Body of pancreas (tissue), 4 donors: ENCODE measurements at places on chromosomes 3 and 15.

- H3K27ac ChIP-seq = no peak overlapping the region
- DNase-seq = no peak
- no peaks in the 10 kb centered on the region for H3K4me1 ChIP-seq
- no peak overlapping the region for H3K4me3 ChIP-seq
Observed at GRCh38 chr15:62927836-62928235, 114.7 kb upstream of the TPM1 start.

DNA sequence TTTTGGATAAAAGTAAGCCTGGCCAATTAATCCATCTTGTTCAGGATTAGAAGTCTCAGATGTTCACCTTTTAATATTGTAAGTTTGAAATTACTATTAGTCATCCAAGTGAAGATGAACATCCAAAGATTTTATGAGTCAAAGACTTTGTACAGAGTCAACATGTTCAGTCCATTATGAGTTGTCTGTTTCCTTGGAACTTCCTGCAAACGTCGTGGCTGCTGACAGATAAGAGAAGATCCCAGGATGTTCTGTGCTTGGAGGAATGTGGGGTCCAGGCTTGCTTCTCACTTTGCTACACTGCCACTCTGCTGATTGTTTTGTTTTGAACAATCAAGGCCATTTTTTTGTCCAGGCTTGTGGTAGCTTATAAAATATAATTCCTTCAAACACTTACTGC lies 74.3 kb upstream of the SLCO2A1 start:
- no peaks in the 10 kb centered on the region for H3K36me3 ChIP-seq
- H3K27me3 ChIP-seq = no peaks in the 10 kb centered on the region
- no peak for DNase-seq
- peaks cover 27% of the 10 kb centered on the region for H3K4me1 ChIP-seq
- no peak overlapping the region for H3K4me3 ChIP-seq
- no peak overlapping the region for H3K27ac ChIP-seq

- no peak overlapping the region for H3K27ac ChIP-seq
- no peaks in the 10 kb centered on the region for H3K4me1 ChIP-seq
- no peak for DNase-seq
- no peaks in the 10 kb centered on the region for H3K27me3 ChIP-seq
Observed at GRCh38 chr3:110164632-110165369, 827.5 kb upstream of the DPPA4 start.

DNA sequence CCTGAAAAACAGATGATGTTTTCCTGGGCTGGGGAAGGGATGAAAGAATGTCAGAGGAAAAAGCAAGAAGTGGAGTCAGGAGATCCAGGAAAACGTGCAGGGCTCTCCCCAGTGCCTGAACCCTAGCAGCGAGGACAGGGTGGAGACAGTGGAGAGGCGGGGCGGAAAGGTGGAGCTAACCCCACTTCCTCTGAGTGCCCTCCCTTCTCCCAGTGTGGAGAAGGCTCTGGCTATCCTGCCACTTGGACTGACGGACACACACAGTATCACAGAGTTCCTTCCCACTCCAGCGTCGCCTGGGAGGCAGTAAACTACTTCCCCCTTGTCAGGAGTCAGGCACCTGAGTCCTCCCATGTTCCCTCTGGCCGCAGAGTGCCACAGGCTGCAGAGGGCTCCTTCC lies 125.3 kb upstream of the CHRNA7 start:
- no peak overlapping the region for H3K27ac ChIP-seq
- no peak overlapping the region for H3K4me3 ChIP-seq
- H3K27me3 ChIP-seq = no peaks in the 10 kb centered on the region
- no peaks in the 10 kb centered on the region for H3K36me3 ChIP-seq

- DNase-seq = no peak
- H3K4me1 ChIP-seq = no peaks in the 10 kb centered on the region
- H3K4me3 ChIP-seq = no peak overlapping the region
- H3K36me3 ChIP-seq = no peaks in the 10 kb centered on the region
- no peaks in the 10 kb centered on the region for H3K27me3 ChIP-seq
Observed at GRCh38 chr15:90799639-90800170, 68.7 kb upstream of the FURIN start.

- no peak overlapping the region for H3K4me3 ChIP-seq
- H3K36me3 ChIP-seq = no peaks in the 10 kb centered on the region
- H3K27me3 ChIP-seq = no peaks in the 10 kb centered on the region
- H3K27ac ChIP-seq = peak overlapping the region; percentile 98
Observed at GRCh38 chr3:146468234-146468633, 1.1 kb downstream of the PLSCR2 start.

GRCh38 chr15:81157939-81158223 lies 23.8 kb downstream of the CFAP161 start:
- H3K27me3 ChIP-seq = no peaks in the 10 kb centered on the region
- DNase-seq = no peak
- no peak overlapping the region for H3K27ac ChIP-seq
- H3K4me3 ChIP-seq = no peak overlapping the region
- H3K36me3 ChIP-seq = no peaks in the 10 kb centered on the region

- no peaks in the 10 kb centered on the region for H3K27me3 ChIP-seq
- no peaks in the 10 kb centered on the region for H3K4me1 ChIP-seq
- no peak overlapping the region for H3K4me3 ChIP-seq
- DNase-seq = no peak
- no peaks in the 10 kb centered on the region for H3K36me3 ChIP-seq
Observed at GRCh38 chr3:75049533-75049932, 435.1 kb upstream of the CNTN3 start.

DNA sequence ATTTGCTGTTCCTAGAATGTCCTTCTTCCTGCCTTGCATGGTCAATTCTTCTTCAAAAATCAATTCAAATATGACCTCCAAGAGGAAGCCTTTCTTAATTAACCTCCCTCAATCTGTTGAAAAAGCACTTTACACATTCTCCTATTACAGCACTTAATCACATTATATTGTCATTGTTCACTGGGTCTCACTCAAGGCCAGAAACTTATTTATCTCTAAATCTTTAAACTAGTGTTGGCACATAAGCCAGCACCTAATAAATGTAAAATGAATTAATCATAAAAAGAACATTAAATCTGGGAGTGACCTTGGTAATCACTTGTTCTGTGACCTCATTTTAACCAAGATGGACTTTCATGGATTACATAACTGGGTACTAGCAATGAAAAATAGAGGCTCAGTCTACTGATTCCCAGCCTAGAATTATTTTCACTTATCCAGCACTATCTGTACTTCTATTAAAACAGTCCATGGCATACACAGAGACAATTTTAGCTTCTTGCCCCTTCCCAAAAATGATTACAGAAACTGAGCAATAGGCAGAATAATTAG lies 22.1 kb downstream of the MSL2 start:
- peaks cover 47% of the 10 kb centered on the region for H3K4me1 ChIP-seq
- no peaks in the 10 kb centered on the region for H3K27me3 ChIP-seq
- H3K36me3 ChIP-seq = no peaks in the 10 kb centered on the region
- no peak overlapping the region for H3K4me3 ChIP-seq

DNA sequence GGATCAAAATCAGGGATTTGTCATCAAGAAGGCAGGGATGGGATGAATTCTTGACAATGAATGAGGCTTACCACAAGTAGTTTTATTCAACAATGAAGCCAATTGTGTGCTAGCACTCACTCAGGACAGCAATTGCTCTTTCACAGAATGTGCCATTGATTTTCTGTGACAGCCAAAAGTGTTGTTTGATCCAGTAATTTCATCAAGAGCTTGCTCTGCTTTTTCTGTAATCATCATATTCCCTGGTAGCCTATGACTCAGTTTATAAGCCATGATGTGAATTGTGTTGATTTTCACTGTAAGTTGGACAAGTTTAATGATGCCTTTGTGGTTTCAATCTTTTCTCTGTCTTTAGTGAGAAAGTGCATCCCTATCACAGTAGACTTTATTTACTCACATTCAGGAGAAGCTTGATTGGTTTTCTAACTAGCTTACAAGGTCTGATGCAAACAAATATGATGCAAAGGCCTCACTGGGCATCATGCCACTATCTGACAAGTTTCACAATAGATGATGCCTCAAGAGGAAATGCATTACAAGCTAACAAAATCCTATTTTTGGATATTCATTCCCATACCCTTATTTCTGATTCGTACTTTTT lies 13.6 kb upstream of the CSRNP1 start:
- no peak for DNase-seq
- H3K4me3 ChIP-seq = no peak overlapping the region
- no peak overlapping the region for H3K27ac ChIP-seq
- H3K4me1 ChIP-seq = no peaks in the 10 kb centered on the region

GRCh38 chr3:183551930-183552329 lies 3.6 kb downstream of the KLHL6 start:
- DNase-seq = no peak
- H3K36me3 ChIP-seq = no peaks in the 10 kb centered on the region
- peaks cover 9% of the 10 kb centered on the region for H3K4me1 ChIP-seq
- H3K4me3 ChIP-seq = no peak overlapping the region
- H3K27ac ChIP-seq = no peak overlapping the region

DNA sequence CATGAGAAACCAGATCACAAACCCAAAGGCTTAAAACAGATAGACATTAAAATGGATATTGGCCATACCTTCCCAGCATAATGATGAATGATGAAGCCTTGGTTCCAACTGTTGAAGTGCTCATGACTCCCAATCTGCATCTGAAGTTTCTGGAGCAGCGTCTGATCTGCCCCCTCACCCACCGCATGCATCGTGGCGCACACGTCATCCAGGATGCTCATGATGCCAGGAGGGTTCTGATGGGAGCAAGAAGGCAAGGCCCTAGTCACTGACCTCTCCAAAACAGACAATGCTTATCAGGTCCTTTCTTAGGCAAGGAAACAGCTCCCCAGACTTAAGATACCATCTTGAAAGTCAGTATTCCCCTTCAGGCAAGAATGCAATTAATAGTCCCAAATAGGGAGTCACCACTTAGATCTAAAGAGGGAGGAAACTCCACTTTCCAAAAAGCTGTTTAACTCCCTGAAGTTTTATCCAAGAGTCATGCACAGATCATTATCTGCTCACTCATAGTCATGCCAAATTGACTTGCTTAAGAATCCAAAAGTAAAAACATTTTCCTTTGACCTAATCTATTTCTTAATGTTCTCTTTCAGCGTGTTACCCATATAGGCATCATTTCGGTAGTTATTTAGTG lies 2.1 kb downstream of the LDHAL6B start:
- peaks cover 9% of the 10 kb centered on the region for H3K36me3 ChIP-seq
- DNase-seq = no peak
- no peaks in the 10 kb centered on the region for H3K4me1 ChIP-seq
- no peaks in the 10 kb centered on the region for H3K27me3 ChIP-seq
- H3K27ac ChIP-seq = no peak overlapping the region
- H3K4me3 ChIP-seq = no peak overlapping the region

DNA sequence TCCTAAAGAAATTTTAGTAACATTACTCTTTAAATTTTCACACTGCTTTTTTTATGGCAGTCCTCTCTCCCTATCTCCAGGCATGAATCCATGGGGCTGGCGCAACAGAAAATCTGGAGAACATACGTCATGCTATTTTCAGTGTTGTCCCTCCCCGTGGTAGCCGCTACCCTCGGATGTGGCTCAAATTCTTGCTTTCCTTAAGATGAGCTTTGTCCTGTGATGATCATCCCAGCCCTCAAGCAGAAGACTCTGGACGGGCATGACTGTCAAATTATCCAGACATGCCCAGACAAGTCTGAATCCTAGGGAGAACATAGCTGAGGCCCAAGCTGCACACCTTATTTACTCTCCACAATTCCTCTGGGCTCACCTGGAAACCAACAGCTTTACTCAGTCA lies 49.1 kb downstream of the FMN1 start:
- H3K27ac ChIP-seq = no peak overlapping the region
- DNase-seq = no peak
- H3K27me3 ChIP-seq = no peaks in the 10 kb centered on the region

GRCh38 chr15:39720081-39720480 lies 62.6 kb downstream of the FSIP1 start:
- H3K4me1 ChIP-seq = no peaks in the 10 kb centered on the region
- H3K27me3 ChIP-seq = no peaks in the 10 kb centered on the region
- H3K4me3 ChIP-seq = no peak overlapping the region
- H3K36me3 ChIP-seq = no peaks in the 10 kb centered on the region
- no peak for DNase-seq
- H3K27ac ChIP-seq = no peak overlapping the region

DNA sequence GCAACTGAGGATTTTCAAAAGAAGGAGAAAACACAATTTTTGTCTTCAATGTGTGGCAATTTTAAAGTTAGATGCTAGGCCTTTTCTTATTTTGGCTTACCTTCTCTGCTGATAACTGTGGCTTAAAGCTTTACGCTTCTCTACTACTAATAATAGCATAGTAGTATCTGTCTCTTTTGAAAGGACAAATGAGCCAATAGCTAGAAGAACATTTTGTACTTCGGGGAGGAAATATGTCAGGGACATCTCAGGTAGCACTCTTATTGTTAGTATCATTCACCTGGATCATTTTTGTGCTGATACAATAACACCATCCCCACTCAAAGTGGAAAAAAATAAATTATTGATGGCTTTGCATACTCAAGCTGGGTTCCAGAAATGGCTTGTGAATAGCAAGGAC lies 586.1 kb upstream of the TBL1XR1 start:
- DNase-seq = no peak
- no peaks in the 10 kb centered on the region for H3K27me3 ChIP-seq
- H3K4me1 ChIP-seq = no peaks in the 10 kb centered on the region
- H3K27ac ChIP-seq = no peak overlapping the region
- H3K4me3 ChIP-seq = no peak overlapping the region
- H3K36me3 ChIP-seq = no peaks in the 10 kb centered on the region

GRCh38 chr3:177642042-177642803 lies 444.9 kb upstream of the TBL1XR1 start:
- H3K4me1 ChIP-seq = no peaks in the 10 kb centered on the region
- no peak overlapping the region for H3K4me3 ChIP-seq
- H3K27ac ChIP-seq = no peak overlapping the region
- DNase-seq = no peak
- H3K36me3 ChIP-seq = no peaks in the 10 kb centered on the region

- H3K27me3 ChIP-seq = no peaks in the 10 kb centered on the region
- no peaks in the 10 kb centered on the region for H3K36me3 ChIP-seq
- no peaks in the 10 kb centered on the region for H3K4me1 ChIP-seq
- DNase-seq = peak; percentile 14
- no peak overlapping the region for H3K27ac ChIP-seq
- H3K4me3 ChIP-seq = no peak overlapping the region
Observed at GRCh38 chr3:61924090-61924735, 362.8 kb downstream of the PTPRG start.

- no peak overlapping the region for H3K4me3 ChIP-seq
- DNase-seq = peak; percentile 48
- H3K27ac ChIP-seq = no peak overlapping the region
- H3K27me3 ChIP-seq = no peaks in the 10 kb centered on the region
Observed at GRCh38 chr15:69482686-69483256, 30.2 kb downstream of the RPLP1 start.

DNA sequence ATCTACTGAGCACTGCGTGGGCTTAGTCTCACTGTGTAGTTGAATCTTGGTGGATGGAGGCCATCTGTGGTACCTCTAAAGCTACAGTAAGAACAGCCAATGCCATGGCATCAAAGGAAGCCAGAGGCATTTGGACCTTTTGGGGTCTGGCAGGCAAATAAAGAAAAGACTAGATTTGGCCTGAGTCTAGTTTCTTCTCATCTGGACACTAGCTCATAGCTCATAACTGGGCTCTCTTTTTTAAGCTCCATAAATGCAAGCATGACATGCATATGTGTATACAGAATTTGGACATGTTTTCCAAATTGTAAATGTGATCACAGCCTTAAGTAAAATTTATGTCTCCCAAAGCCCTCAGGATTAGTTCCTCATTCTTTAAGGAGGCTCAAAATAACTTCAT lies 107.5 kb downstream of the CNTN6 start:
- H3K4me3 ChIP-seq = no peak overlapping the region
- no peak for DNase-seq
- no peak overlapping the region for H3K27ac ChIP-seq
- H3K27me3 ChIP-seq = no peaks in the 10 kb centered on the region

GRCh38 chr3:66502245-66502874 lies 1.5 kb upstream of the LRIG1 start:
- no peaks in the 10 kb centered on the region for H3K27me3 ChIP-seq
- no peak for DNase-seq
- H3K4me3 ChIP-seq = no peak overlapping the region

- H3K27me3 ChIP-seq = no peaks in the 10 kb centered on the region
- no peak overlapping the region for H3K27ac ChIP-seq
- no peak overlapping the region for H3K4me3 ChIP-seq
Observed at GRCh38 chr3:127652246-127652995, 20.3 kb upstream of the ABTB1 start.
